ENCODE measurements at places on chromosomes 4 and X.

GRCh38 chr4:184613405-184613804, 35.8 kb downstream of the CASP3 start:
- no peak for DNase-seq

GRCh38 chrX:21374994-21375707, 933 bp downstream of the CNKSR2 start:
- no peak for DNase-seq

DNA sequence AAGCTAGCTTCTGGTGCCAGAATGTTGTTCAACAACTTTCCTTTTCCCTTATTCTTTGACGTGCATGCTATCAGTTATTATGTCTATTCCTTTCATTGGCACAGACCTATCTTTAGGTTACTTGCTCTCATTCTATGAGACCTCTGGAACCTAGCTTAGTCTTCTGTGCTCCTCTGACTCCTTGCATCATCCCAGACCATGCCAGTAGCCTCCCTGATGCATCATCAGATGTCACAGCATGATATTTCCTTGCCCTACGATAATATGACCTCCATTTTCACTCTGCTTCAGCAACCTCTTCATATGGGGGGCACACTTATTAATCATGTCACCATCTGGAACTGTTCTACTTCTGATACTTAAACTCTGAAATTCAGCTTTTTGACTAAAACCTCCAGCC, 37.2 kb downstream of the CLCN5 start:
- no peak for DNase-seq

DNA sequence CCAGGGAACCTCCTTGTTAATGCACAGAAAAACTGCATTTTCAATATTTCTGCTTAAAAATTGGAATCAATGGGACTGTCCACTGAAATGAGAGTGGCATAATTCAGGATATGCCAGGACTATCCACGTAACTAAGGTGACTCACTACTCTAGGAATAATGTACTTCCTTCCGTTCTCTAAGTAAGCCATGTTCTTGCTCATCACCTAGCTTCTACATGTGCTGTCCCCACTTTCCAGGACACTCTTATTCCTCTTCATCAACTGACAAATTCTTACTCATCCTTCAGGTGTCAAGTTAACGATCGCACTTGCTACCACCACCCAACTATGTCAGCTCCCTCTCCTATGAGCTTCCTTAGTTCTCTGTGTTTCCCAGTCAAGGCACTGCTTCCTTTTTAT, 342.8 kb upstream of the F9 start:
- no peak for DNase-seq

DNA sequence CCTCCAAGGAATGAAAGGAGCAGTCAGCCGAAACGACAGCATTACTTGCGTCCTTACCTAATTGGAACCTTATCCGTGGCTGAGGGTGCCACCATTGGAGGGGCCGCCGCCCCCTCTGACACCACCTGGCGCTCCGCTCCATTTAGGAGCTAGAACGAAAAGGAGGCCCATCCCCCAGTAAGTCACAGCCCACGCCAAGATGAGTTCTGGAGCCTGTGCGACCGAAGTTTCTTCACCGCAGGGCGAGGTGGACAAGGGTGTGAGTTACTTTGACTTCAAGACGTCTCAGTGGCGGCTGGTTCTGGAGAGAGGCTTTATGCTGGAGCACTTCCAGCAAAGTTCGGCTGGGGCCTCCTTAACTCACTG, 729 bp upstream of the IRF2 start:
- DNase-seq: peak; percentile 28

Data from MG63 (cell line).